ENCODE measurements at places on chromosomes 7 and 10.

GRCh38 chr10:116705498-116705897 lies 36.9 kb downstream of the HSPA12A start:
- DNase-seq = no peak

GRCh38 chr10:21002091-21002878 lies 105.2 kb upstream of the NEBL start:
- no peak for DNase-seq

DNA sequence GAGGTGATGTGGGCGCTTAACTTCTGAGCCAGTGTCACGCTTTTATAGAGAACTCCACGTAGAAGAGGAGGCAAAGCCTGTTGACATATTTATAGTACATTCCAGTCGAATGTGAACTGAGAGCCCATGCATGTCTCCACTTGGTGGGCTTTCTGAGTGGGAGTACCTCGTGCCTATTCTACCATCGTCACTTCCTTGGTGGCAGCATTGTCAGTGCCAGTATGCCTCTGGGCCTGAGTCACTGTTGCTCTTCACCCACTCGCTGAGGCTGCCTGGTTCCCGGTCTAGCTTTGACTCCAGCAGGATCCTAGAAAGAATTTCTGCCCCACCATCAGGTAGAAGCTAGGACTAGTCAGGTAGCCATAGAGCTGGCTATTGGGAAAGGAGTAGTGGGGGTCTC lies 30.0 kb upstream of the CDH23 start:
- no peak for DNase-seq

- DNase-seq = no peak
Observed at GRCh38 chr10:91422915-91423314, 12.8 kb downstream of the HECTD2 start.

DNA sequence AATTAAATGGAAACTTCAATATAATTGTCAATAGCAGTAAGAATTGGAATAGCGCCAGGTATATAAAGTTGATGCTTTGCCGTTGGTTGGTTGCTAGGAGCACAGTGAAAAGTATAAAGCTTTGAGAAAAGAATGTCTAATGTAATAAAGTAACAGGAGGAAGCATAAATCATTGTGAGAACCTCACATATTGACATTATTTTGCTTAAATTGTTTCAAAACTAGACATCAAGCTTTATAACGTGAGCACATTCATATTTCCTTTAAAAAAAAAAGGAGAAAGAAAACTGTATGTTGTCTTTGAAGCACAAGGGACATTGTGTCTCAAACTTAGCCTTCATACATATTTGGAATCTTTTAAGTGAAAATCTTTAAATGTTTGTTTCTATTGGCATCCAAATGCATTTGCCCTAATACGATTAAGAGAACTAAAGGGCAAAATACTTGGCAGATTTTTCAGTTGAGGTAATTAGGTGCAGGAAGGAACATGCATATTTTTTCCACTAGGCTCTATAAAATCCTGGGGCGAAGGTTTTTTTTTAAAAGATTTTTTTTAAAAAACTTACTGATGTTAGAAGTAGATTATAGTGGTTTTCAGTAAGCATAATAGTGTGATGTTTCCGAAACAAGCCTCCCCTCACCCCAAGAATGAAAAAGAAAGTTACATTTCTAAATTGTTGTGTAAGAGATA lies 92.4 kb downstream of the ARID5B start:
- DNase-seq = no peak

DNA sequence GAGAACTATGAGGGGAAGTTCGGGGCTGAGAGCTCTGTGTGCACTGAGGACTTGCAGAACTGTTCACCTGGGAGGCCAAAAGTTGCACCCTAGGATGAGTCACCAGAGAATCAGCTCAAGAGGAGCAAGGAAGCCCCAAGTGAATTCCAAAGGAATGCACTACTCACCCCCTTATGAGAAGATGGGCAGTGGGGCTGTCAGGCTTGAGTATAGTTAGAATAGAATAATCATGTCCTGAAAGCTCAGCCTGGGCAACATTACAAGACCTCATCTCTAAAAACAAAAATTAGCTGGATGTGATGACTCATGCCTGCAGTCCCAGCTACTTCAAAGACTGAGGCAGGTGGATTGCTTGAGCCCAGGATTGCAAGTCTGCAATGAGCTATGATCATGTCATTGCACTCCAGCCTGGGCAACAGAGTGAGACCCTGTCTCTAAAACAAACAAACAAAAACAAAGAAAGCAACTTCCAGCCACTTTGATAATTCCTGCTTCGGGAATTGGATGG lies 30.0 kb downstream of the MAP3K8 start:
- no peak for DNase-seq

GRCh38 chr7:88111954-88112471 lies 107.8 kb downstream of the SRI start:
- no peak for DNase-seq

- no peak for DNase-seq
Observed at GRCh38 chr10:119734396-119735332, 8.8 kb downstream of the INPP5F start.

GRCh38 chr7:55534262-55534915 lies 37.9 kb downstream of the VOPP1 start:
- DNase-seq = no peak

DNA sequence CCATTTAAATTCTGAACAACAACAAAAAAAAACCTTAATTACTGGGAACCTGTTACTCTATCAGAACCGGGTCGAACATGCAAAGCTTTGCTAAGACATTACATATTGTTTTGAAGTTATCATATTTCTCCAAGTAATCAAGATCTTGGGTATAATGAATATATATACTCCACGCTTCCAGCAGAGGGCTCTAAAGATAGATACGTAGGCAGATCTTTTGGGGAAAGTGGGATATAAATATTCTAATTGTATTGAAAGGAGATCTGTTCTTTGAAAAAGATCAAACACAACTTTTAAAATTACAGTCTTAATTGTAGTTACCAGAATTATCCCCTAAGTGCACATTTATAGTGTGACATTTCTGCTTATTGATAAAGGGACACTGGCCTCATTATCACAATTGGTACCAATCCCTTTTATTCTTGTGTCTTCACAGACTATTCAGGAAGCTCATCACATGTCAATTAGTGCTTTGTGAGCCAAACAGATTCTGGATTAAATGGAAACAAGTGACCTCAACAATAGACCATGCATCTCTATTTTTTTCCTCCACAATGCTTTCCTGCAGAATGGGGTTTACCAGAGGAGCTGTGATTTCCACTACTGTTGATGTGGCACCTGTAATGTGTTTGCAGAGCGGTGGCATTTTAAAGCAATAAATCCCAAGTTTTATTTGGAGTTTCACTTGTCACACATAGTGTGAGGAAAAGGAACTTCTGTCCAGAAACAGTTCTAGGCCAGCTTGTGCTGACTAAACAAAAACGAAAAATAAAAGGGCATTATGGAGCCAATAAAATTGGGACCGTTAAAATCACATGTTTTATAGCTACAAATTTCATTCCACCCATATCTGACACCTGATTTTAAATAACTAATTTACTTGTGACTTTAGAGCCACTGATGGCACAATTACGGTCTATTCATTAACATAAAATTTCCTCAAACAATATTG lies 122.4 kb downstream of the CTTNBP2 start:
- no peak for DNase-seq

Data from CMK (cell line).